ENCODE measurements at places on chromosomes 6 and 20. TPM values are rescaled to one million over a fixed set of nuclear protein-coding genes. Genes with fewer than 3 reads are reported as not detected.

DNAJC5 gene
- total RNA-seq: 73.9 TPM

RHAG gene
- not detected for total RNA-seq

DST gene
- 211 TPM for total RNA-seq

CST8 gene
- total RNA-seq: not detected

EFHC1 gene
- 17.1 TPM for total RNA-seq

All from regular cardiac myocyte (primary cell).